ENCODE measurements at places on chromosomes 3 and 15.

GRCh38 chr3:71958533-71958932 lies 173.6 kb upstream of the PROK2 start:
- no peak for DNase-seq

DNA sequence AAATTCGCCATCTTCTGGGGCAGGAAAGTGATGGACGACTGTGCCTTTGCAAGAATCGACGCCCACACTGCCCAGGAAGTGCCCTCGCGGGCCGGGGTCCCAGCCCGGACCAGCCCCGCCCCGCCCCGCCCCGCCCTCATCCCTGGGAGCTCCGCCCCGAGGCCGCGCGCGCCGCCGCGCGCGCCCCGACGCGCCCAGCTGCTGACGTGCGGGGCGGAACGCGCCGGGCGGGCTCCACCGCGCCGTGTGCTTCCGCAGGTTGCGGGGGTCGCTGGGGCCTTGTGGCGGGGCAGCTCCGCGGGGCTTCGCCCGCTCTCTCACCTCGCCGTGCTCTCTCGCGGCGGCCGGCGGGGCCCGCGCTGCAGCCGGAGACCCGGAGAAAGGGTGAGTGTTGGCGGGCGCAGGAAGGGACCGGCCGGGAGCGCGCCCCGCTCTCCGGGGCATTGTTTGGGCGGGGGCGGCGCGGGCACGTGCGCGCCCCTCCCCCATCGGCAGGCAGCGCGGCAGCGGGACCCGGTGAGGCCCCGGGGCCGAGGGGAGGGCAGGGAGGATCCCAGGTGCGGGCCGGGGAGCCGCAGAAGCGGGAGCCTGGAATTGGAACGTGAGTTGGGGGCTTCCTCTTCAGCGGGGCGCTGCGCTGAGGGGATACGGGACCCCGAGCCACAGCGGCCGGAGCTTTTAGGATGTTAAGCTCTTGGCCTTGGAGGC lies at the start of gene YEATS2:
YEATS2 (plus strand) TSS at position 188 of the 708 bp plus-strand sequence. CDS start 17,366 bp downstream, outside the sequence.
- DNase-seq, result peak; percentile 58

- no peak for DNase-seq
Measured at GRCh38 chr15:52224211-52224610, 33.0 kb upstream of the GNB5 start.

GRCh38 chr3:45109771-45110508 lies 36.2 kb downstream of the CDCP1 start:
- DNase-seq, result no peak

GRCh38 chr3:15399970-15400369 lies 27.4 kb downstream of the METTL6 start:
- DNase-seq, result no peak

- DNase-seq, result no peak
Measured at GRCh38 chr3:192090586-192090985, 629.6 kb downstream of the PYDC2 start.

DNA sequence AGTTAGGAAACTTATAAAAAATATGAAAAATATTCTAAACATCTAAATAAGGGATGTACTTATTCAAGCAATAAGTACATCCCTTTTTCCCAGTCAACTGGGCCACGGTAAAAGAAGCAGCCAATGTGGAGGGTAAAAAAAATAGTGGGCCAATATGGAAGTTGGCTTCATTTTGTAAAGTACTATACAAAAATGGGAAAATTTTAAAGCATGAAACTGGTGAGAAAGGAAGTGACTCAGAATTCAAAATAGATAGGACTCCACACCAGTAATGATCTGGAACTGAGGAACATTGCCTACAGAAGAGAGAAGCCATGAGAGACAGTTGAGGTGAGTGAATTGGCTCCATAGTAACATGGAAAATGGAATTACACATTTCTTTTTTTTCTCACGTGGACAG lies 108.9 kb downstream of the FNDC3B start:
- no peak for DNase-seq

DNA sequence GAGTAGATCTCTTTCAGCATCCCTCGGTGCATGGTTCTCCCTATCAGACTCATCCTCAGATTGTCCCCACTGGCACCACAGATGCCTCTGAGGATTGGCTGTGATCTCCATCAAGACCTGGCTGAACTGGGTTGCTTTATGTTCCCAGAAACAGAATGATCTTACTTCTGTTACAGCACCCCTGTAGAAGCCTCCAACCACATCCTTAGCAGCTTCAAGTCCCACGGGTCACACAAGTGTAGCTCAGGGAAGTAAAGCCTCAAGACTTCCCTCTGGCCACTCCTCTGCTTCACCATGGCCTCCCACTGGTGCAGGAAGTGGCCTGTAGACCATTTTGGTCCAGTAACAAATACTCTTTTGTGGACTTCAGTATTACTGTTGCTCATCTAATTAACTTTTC lies 566.4 kb upstream of the SUCLG2 start:
- no peak for DNase-seq

GRCh38 chr3:85427467-85427866 lies 468.7 kb downstream of the CADM2 start:
- no peak for DNase-seq

DNA sequence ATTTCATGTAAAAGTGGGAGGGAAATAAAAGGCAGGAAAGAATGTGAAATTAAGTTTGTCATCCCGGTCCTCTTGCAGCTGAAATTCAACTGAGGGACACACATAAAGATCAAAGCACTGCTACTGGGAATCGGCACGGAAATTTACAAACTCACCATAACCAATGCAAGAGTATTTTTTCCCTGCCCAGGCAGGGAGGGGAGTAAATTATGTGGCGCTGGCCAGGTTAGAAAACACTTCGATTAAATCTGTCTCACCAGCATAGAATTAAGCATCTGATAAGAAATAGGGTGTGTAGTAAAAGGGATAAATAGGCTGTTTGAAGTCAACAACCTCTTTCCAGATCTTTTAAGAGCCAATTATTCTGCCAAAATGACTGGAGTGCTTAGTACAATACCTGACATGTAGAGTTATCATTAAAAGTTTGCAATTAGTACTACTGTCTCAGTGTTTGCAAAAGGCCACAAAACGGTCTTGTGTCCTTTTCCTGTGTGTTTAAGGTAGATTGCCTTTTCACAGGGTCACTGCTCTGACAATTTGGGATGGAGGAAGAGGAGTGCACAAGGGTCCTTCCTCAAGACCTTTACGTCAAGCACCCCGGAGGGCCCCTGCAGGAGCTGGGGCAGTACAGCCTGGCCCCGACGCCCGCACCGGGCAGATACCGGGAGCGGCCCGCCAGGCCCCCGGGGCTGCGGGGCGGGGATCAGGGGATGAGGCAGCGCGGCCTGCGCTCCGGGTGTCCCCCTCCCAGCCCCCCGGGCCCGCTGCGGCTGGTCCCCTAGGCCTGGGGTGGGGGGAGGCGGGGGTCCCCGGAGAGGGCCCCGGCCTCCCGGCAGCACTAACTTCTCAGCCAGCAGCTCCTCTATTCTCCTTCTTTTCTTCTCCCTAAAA lies 651 bp downstream of the UBA3 start:
- peak; percentile 30 for DNase-seq

GRCh38 chr15:29216955-29217354 lies 52.7 kb downstream of the NSMCE3 start:
- no peak for DNase-seq

- no peak for DNase-seq
Measured at GRCh38 chr3:61015859-61016258, 235.4 kb downstream of the FHIT start.

- DNase-seq, result peak; percentile 3
Measured at GRCh38 chr3:35200056-35200455, 439.3 kb upstream of the ARPP21 start.

- DNase-seq, result no peak
Measured at GRCh38 chr15:48514103-48514816, 131.2 kb downstream of the FBN1 start.

DNA sequence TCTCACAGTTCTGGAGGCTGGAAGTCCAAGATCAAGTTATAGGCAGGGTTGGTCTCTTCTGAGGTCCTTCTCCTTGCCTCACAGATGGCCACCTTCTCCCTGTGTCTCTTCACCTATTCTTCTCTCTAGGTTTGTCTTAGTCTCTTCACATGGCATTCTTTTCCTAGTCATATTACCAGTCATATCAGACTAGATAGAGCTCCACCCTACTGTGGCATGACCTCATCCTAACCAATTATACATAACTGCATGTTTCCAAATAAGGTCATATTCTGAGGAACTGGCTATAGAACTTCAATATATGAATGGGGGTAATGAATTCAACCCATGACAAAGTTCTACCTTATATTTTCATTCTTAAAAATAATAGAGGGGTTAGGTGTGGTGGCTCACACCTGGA lies 196.4 kb upstream of the UBE3A start:
- DNase-seq, result no peak

- DNase-seq, result peak; percentile 40
Measured at GRCh38 chr3:111691293-111691909, 96.3 kb upstream of the ZBED2 start.

DNA sequence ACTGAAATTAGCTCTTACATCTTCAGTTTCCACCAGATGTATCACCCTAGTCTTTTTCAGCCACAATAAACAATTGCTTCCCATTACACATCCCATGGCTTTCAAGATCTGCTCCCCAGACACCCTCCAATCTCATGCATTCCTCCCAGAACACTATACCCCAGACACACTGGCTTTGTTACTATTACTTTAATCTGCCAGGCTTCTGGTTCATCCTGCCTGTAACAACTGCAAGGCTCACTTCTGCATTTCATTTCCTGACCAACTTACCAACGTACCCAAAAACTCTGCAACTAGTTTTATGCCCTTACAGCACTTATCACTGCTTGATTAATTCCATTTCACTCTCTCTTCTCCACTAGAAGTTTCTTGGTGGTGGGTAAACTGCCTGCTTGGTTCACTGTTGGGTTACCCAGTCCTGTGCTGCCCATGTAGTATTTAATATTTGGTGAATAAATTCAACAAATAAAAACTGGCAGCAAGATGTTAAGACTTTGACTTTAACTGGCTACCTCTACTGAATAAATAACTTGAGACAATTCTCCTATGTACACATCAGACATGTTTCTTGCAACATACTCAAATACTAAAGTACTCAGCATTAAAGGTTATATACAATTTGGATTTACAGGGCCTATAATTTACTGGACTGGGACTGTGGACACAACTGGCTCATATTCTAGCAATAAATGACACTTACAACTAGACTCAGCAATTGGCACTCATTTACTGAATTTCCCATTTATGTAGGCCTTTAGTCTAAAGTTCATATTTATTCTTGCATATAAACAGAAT lies 2.7 kb downstream of the RPL22L1 start:
- no peak for DNase-seq

DNA sequence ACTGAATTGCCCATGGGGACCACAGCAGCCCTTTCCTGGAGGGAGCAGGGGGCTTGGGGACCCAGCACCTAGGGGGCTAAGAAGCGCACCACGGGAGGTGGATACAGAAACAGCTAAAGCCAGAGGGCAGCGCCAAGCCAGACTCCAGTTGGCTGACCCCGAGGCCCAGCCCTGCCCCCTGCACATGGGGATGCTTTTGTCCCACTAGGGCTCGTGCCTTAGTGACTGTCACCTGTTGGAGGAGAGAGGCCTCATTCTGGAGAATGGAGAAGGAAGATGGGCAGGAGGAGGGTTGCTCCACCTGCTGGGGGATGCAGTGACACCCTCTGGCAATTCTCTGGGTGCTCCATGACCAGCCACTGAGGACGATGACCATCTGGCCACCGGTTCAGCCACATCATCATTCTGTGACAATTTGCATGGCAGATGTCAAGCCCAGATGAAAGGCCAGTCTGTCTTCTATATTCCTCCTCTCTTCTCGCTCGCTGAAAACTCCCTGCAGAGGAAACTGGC lies 167.8 kb upstream of the TLE3 start:
- no peak for DNase-seq

DNA sequence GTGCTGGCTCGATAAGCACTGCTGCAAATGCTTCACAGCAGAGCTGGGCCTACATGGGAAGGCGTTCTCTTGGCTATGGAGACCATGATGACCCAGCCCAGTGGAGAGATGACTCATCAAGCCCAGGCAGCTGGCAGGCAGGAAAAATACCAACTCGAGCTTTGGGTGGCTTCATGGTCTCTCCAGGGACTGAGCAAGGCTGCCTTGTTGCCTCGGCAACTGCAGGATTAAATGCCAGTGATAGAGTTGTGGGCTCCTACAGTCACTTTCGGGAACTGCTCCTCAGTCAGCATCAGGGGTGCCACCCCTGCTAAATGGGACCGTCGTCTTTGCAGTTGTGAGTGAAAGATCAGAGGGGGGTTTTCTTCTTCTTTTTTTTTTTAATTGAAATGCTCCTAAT lies 54.6 kb upstream of the MYZAP start:
- DNase-seq, result no peak

DNA sequence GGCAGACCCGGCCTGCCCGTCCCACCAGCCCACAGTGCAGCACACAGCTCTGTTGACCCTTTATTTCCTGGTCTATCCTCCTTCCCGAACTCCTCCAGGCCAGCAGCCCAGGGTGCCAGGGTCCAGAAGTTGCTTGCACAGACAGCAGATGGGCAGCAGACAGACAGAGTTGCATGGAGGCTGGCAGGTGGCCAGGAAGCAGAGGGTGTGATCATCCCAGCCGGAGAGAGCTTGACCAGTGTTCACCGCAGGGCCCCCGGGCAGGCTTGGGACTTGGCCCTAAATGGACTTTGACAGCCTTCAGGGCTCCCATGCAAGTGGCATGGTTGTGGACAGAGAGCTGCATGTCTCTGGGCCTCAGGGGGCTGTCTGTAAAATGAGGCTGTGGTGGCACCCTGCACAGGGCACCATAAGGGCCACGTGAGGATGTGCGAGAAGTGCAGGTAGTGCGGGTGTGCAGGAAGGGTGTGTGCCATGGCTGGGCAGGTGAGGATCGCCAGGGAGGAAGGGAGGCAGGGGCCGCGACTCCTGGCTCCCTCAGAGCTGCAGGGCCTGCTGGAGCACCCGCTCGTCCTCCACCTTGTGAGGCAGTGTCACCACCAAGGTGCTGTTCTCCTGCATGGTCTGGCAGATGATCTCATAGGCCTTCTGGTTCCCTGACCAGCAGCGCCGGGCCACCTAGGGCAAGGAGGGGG lies 6.3 kb upstream of the ZXDC start:
- no peak for DNase-seq

- no peak for DNase-seq
Measured at GRCh38 chr15:101397521-101398003, 91.9 kb downstream of the PCSK6 start.

DNA sequence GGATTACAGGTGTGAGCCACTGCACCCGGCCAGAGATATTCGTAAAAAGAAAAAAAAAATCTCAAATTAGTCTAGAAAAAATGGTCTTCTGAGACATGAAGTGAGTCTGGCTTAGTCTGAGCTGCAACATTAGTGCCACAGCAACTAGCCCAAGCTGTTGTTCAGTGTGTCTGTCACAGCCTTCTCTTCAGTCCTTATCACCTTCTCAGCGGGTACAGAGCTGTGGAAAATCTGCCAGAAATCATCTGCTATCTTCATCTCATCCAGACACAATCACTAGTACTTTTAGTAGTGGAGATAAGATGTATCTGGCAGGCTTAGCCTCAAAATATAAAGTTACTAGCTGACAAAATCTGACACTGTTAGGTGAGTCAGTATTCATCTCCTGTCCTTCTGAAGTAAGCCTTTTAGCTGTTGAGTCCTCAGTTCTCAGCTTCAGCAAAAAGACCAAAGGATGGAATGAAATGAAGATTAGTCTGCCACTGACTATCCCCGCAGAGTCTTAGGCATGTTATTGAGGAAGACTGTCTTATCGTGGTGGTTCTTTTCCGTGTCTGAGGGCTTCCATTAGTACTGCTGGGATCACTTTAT lies 120.5 kb upstream of the CGNL1 start:
- DNase-seq, result no peak

- no peak for DNase-seq
Measured at GRCh38 chr3:17354341-17354740, 388.1 kb downstream of the TBC1D5 start.

- no peak for DNase-seq
Measured at GRCh38 chr3:160464321-160464720, 14.7 kb upstream of the TRIM59 start.

- DNase-seq, result no peak
Measured at GRCh38 chr3:17546500-17547255, 195.8 kb downstream of the TBC1D5 start.

GRCh38 chr3:129485721-129486663 lies 42.4 kb upstream of the RHO start:
- DNase-seq, result peak; percentile 98
